ENCODE measurements at places on chromosomes 16 and 17.

GRCh38 chr17:19327031-19327783, 35.3 kb downstream of the B9D1 start:
- no peak for DNase-seq

- no peak for DNase-seq
Measured at GRCh38 chr16:29825145-29826044, 5.1 kb downstream of the MVP start.

DNA sequence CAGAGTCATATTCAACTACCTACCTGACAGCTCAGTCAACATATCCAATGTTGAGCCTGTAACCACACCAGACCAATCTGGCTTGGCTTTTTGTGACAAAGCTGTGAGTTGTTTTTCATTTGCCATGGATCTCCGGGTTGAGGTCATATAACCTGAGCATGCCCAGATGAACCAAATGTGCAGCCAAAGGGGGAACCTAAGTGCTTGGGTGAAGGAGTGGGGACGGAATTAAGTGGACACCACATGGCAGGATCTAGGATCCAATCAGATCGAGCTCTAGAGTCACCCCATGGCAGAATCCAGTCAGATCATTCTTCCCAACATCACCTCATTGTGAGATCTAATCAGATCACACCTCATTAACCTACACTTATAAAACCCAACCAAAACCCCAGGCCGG, 258.6 kb downstream of the PHKB start:
- DNase-seq = no peak

DNA sequence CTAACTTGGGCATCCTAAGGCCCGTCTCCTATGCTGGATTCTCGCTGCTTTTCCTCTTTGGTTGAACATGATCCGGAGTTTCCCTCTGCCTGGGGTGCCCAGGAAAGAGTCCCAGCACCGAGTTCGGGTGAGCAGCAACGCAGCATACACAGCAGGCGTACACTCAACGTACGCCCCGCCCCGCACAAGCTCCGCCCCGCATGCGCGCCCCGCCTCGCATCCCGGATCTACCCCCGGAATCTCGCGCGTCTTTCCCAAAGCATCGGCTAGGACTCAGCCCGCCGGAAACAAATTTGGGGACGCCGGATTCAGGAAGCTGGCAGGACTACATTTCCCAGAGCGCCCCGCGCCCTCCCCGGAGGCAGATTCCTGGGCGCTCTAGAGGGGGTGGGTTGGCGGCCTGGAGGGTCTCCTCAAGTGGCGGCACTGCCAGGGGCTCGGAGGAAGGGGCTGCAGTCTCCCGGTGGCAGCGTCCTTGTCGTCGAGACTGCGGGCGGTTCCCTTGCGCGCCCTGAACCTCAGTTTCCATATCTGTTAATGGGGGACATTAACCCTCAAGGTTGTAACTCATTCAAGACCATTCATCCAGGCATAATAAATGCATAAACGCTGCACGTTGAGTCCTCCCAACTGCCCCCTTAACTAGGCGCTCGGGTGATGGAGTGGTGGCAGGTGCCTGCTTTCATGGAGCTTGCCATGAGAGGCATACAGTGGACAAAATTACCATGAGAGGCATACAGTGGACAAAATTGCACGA, 1.8 kb upstream of the ZNF500 start:
- DNase-seq = peak; percentile 95

DNA sequence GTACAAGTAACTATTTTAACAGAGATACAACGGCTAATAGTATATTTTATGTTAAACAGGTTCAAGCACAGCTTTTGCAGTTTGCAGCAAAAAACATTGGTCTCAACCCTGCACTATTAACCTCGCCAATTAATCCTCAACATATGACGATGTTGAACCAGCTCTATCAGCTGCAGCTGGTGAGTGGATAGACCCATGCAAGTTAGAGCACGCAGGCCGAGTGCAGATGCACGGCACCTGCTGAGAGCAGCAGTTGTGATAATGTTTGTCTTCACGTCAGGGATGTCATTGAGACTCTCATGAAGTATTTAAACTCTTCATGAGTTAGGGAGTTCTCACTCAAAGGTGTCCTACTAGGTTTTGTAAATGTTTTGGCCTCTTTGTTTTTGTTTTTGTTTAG, 45.6 kb downstream of the TMC6 start:
- DNase-seq = peak; percentile 59

- DNase-seq = no peak
Measured at GRCh38 chr16:57345021-57345420, 13.6 kb upstream of the CCL22 start.

GRCh38 chr16:88886845-88887521, 20.5 kb upstream of the PABPN1L start:
- DNase-seq = no peak

- no peak for DNase-seq
Measured at GRCh38 chr16:81593481-81593880, 148.9 kb downstream of the CMIP start.

GRCh38 chr17:74474043-74474792, 7.8 kb downstream of the CD300A start:
- DNase-seq = no peak
